ENCODE measurements at places on chromosomes 3 and 15. TPM values are rescaled to one million over a fixed set of nuclear protein-coding genes. Genes with fewer than 3 reads are reported as not detected.

Gene C3orf70
- total RNA-seq: 26.8 TPM

Gene PLA2G4E
- total RNA-seq: not detected

Gene GUCA1C
- not detected for total RNA-seq

Gene RAB6B
- 52.6 TPM for total RNA-seq

Gene COPG1
- total RNA-seq: 117 TPM

Gene FAM3D
- not detected for total RNA-seq

Gene ATP1B3
- 40.7 TPM for total RNA-seq

Gene GADL1
- total RNA-seq: 0.47 TPM

Gene GCSAM
- not detected for total RNA-seq

Gene CISH
- total RNA-seq: 0.16 TPM

Gene THSD4
- total RNA-seq: 1.6 TPM

Gene C3orf20
- total RNA-seq: 0.16 TPM

Gene GP5
- not detected for total RNA-seq

Gene ZBED2
- not detected for total RNA-seq

Gene EIF4E3
- total RNA-seq: 20.9 TPM

Gene ZNF80
- total RNA-seq: not detected

- no peak for DNase-seq
These were observed 546 bp downstream of the TRIM59 start for GRCh38 chr3:160448845-160449635.

DNA sequence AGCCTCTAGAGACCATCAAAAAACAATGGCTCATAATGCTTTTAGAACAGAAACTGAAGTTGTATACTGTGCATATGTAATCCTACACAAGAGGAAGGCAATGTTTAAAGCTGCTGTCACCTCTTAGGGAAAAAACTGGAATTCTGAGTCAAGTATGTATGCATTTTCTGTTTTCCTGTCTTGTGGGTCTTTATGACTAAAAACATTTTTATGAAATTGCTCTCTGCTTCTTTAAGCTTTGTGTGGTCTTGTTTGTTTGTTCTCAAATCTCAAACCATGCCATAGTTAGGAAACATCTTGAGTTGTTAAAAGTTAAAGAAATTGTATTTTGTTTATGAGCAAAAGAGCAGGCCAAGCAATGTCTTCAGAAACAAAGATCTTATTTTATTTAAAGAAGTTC is 80.9 kb upstream of the SOX2 start:
- no peak for DNase-seq

GRCh38 chr3:128503751-128504532 is 10.9 kb upstream of the GATA2 start:
- no peak for DNase-seq

DNA sequence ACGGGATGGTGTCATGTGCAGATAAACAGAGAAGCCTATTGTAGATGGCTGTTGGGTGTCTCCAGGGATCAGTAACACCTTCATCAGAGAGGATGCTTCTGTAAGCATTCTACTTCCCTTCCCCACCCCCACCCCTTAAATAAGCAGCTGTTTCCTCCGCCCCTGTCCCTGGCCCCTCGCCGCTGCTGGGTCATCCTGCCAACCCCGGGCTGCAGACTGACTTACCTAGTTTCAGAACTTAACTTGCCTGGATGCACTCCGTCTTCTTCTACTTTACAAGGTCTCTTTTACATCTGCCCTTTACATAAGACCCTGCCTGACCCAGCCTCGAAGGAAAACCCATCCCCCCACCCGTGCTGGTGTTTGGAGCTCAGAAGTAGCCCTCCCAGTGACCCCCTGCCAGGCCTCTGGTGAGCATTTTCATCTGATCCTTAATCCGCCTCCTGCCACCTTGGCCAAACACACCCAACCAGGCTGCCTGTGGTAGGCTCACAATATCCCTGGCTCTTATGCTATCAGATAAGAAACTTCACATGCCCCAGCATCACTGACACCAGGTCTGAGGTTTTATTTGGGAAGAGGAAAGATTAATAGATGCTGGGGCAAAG is 103.0 kb upstream of the HES1 start:
- no peak for DNase-seq

DNA sequence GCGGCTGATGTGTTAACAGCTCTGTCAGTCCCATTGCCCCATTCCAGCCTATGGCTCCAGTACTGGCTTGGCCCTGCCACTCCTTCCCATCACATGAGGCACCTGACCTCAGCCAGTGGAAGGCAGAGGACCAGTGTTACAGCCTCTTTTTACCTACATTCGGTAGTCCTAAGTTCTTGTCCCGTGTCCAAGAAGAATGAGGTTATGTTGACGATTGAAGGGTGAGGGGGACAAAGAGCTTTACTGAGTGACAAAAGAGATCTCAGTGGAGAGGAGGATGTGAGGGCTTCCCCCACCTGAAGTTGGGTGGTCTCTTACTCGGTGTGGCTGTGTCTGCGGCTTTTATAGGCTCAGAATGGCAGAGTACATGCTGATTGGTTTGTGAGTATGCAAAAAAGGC is 7.3 kb upstream of the MPI start:
- no peak for DNase-seq

- DNase-seq: no peak
These were observed 96.2 kb upstream of the NR2F2 start for GRCh38 chr15:96234109-96234892.

- no peak for DNase-seq
These were observed 10.6 kb upstream of the PARL start for GRCh38 chr3:183895296-183895695.

DNA sequence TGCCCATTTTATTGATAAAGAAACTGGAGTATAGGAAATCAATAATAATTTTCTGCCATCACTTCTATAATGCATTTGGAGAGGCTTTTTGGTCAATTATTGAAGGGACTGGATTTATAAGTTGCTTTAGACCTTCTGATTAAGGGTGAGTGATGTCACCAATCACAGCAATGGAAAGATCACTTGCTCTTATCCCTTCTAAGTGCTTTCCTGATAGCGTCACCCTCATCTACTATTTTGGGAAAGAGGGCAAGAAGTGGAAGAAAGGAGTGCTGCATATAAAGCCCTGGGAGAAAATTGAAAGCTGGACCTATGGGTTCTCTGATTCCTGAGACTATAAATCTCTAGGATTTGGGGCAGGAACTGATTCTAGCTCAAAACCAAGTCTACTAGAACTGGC is 771.3 kb downstream of the AGBL1 start:
- DNase-seq: no peak

DNA sequence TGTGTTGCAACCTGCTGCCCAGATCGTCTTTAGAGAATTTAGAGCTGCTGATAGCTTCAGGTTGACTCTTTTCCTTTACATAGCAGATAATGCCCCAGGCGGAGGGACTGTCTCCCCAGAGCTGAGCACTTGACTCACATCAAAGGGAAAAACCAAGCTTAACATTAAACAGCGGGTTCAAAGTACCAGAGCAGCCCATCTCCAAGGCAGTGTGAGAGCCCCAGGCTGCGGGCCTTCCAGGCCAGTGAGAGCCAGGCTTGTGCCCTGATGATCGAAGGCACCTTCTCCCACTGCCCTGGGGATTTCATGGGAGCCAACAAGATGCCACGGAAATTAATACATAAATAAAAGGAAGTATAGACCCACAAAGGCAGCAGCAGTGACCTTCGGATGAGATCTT is 275.6 kb downstream of the XXYLT1 start:
- no peak for DNase-seq

GRCh38 chr3:107346564-107346963 is 30.7 kb upstream of the CCDC54 start:
- DNase-seq: no peak

- DNase-seq: no peak
These were observed 47.5 kb downstream of the LRRFIP2 start for GRCh38 chr3:37126856-37127255.

GRCh38 chr3:184175506-184175905 is 851 bp downstream of the AP2M1 start:
- DNase-seq: no peak

- no peak for DNase-seq
These were observed 8.6 kb downstream of the GABRR3 start for GRCh38 chr3:98026425-98027084.

DNA sequence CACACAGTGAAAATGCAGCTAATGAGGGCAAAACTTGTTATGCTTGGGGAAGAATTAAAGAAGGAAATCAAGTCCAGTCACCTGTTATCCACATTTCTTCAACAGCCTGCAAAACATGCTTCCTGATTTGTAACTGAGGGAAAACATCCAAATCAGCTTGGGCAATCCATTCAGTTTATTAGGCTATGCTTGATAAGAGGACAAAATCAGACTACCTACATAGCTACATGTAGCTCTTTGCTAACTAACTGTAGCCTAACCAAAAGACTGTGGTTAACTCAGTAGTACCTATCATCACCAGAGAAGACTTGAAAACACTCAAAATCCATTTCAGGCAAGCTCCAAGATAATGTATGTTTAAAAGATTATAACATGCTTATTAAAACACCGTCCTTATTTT is 436.4 kb downstream of the SHQ1 start:
- no peak for DNase-seq

DNA sequence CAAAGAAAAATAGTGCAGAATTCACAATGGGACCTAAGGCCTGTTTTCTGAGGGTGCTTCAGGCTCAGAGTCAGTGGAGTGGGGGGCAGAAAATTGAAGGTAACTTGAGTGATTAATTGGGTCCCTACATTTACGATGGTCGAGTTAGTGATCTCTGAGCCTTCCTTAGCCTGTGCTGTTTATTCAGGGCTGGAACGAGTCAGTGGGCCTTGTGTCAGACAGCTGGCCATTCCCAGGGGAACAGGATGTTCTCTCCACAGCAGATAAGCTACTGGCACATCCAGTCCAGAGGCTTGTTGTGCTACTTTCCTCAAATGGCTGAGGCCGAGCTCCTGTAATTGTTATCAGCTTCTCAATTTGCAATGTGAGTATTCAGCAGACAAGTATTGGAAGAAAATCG is 29.2 kb upstream of the CNTN3 start:
- DNase-seq: peak; percentile 12

DNA sequence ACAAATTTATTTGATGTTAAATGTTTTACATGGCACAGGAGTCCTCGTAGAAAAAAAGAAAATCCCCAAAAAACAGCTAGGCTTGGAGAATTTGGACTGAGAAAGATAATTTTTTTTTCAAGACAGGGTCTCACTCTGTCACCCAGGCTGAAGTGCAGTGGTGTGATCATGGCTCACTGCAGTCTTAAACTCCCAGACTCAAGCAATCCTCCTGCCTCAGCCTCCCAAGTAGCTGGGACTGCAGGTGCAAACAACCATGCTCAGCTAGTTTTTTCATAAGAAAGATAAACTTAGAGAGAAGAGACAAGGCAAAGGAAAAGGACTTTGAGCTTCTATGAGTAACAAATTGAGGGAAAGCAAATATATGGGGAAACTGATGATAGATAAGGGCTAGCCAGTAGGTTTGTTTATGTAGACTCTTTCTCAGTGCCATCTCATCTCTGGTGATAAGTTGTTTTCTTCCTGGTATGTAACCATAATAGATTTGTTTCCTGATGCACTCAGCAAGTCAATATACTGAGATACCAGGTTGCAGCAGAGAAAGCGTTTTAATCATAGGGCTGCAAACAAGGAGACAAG is 13.1 kb upstream of the TRMT10C start:
- no peak for DNase-seq

- no peak for DNase-seq
These were observed 43.2 kb downstream of the ADAMTS7 start for GRCh38 chr15:78768096-78768495.

DNA sequence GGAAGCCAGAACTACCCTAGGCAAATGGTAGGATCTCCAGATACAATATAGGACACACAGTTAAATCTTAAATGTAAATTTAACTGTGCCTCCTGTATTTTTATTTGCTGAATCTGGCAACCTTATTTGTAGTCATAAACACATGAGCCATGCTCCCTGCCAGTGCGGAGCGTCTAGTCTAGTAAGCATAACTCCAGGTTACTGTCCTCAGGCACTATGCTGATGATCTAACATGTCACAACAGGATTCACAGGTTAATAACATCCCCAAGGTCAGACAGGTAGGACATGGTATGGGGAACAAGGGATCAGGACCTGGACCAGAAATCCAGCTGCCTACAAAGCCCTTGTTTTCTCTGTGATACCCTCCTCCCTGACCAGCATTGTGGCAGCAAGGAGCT is 305.1 kb downstream of the CACNA2D3 start:
- no peak for DNase-seq

GRCh38 chr15:41690636-41691035 is 30.4 kb downstream of the MGA start:
- DNase-seq: no peak

DNA sequence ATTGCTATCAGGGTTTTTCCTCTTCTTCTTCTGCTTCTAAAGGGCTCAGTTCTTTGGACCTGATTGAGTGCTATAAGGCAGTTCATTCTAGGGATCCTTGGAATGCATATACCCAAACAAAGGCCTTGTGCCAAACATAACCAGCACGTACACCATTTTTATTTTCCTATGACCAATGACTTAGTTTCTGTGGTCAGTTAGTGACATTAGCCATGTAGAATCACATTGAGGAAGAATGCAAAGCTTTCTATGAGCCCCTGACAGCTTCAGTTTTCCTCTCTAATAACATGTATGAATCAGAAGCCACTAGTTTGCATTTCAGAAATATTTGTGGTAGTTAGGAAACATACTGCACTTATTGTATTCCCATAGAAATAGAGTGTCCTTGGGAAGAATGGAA is 240.0 kb downstream of the THRB start:
- DNase-seq: no peak

DNA sequence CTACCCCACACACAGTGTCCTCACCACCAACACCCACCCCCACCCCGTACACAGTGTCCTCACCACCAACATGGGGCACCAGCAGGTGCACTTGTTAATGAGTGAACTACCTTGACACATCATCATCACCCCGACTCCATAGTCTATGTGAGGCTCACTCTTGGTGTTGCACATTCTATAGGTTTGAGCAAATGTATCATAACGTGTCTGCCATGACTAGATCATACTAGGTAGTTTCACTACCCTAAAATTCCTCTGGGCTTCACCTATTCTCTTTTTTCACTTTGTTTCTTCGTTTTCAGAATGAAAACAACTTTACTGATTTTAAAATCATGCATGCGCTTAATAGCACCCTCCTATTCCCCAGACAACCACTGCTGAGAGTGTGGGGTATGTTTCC is 102.6 kb upstream of the SLC6A6 start:
- DNase-seq: no peak

GRCh38 chr3:187679638-187680396 is 9.6 kb upstream of the SST start:
- peak; percentile 41 for DNase-seq

DNA sequence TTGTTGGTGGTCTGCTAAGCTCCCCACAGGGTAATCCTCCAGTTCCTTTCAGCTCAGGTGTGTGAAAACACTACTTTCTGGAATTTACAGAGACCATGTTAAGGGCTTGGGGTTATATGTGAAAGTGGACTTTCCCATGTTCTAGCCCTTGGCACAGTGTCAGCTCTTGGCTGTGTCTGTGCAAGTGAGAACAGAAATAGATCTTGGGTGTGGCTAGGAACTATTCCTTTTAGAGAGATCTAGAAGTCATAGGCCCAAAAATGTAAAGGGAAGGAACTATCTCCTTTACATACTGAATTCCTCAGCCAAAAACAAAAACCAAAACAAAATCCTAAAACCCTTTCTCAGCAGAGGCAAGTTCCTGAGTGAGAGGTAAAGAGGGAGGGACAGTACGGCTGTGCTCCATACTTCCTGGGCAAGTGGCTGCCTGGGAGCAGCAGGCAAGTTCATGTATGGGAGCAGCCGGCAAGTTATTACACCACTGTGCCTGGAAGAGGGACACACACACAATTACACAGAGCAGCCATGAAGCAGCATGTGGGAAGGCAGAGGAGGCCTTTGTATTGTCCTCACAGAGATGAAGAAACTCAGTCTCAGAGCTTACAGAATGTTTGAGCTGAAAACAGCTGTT is 19.9 kb upstream of the C3orf62 start:
- no peak for DNase-seq
